Left kidney (tissue), 8 donors: ENCODE measurements at places on chromosomes 6 and 20. TPM values are rescaled to one million over a fixed set of nuclear protein-coding genes. Genes with fewer than 3 reads are reported as not detected.

Gene CRIP3
- polyA plus RNA-seq, result 7.3 TPM

Gene POU5F1
- polyA plus RNA-seq, result 6.5 TPM

Gene COL19A1
- 4.0 TPM for polyA plus RNA-seq

Gene NAPB
- 28.2 TPM for polyA plus RNA-seq

Gene CLVS2
- polyA plus RNA-seq, result 0.33 TPM

Gene HAO1
- not detected for polyA plus RNA-seq

Gene MKKS
- polyA plus RNA-seq, result 37.7 TPM

DNA sequence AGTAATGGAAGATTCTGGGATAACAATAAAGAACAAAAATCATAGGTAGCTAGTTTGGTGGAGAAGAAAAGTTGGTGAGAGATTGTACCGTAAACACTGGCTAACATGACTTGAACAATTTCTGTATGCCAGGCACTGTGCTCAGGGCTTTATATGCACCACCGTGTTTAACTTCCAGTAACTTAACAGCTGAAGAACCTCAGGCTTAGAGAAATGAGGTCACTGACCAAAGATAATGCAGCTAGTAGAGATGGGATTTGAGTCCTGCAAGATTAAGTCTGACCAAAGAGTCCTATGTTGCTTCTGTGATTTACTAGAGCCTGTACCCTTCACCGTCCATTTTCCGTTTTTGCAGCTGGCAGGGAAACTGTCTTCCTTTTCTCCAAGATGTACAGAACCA lies 2.7 kb downstream of the CSTF1 start:
- no peak for DNase-seq

GRCh38 chr6:32799168-32799567 lies 17.6 kb downstream of the HLA-DOB start:
- no peak for DNase-seq

GRCh38 chr20:37651932-37652331 lies 41.9 kb upstream of the CTNNBL1 start:
- no peak for DNase-seq

GRCh38 chr6:161048641-161049040 lies 57.1 kb downstream of the MAP3K4 start:
- no peak for DNase-seq

GRCh38 chr6:151675746-151676459 lies 131.6 kb upstream of the ESR1 start:
- peak; percentile 50 for DNase-seq

DNA sequence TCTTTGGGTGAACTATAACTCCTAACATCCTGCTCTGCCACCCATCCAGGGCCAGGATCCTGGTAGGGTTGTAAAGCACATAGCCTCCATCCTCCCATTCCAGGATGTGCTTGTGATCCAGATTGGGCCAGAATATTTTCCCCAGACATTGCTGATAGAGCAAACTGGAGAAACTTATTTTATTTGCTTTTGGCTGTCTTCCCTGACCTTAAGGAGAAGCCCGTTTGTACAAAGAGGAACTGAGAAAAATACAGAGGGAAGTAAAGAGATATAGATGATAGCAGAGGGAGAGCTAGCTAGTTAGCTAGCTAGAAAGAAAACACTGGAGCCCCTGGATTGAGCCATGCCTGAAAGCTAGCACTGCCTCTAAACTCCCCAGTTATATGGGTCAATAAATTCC lies 9.0 kb upstream of the HDAC2 start:
- no peak for DNase-seq

DNA sequence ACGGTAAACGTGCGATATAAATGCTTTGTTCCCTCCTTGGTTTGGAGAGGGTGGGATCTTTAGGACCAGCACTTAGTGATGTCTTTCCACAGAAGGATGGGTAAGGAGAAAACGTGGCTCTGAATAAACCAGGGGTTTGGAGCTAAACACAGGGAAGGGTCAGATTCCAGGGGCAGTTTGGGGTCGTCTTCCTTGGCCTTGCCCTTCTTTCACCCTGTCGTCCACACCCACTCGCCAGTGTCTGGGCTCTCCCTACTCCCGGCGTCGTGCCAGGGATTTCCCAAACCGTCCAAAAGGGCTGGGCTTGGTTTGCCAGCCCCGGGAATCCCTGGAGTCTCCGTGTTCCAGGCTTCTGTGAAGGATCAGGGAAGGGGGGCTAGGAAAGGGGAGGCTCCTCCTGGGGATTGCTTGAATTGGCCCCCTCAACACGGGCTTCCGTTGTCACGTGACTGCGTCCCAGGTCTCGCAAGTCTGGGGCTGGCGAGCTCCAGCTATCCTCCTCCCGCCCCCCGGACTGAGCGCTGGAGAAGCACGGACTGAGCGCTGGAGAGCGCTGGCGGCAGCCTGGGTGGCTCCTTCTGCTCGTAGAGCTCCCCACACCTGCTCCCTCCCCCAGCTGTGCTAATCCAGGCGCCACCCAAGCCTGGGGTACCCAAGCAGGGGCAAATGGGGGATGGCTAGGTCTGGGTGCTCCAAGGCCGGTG lies 9.4 kb upstream of the ARMC12 start:
- peak; percentile 70 for DNase-seq

DNA sequence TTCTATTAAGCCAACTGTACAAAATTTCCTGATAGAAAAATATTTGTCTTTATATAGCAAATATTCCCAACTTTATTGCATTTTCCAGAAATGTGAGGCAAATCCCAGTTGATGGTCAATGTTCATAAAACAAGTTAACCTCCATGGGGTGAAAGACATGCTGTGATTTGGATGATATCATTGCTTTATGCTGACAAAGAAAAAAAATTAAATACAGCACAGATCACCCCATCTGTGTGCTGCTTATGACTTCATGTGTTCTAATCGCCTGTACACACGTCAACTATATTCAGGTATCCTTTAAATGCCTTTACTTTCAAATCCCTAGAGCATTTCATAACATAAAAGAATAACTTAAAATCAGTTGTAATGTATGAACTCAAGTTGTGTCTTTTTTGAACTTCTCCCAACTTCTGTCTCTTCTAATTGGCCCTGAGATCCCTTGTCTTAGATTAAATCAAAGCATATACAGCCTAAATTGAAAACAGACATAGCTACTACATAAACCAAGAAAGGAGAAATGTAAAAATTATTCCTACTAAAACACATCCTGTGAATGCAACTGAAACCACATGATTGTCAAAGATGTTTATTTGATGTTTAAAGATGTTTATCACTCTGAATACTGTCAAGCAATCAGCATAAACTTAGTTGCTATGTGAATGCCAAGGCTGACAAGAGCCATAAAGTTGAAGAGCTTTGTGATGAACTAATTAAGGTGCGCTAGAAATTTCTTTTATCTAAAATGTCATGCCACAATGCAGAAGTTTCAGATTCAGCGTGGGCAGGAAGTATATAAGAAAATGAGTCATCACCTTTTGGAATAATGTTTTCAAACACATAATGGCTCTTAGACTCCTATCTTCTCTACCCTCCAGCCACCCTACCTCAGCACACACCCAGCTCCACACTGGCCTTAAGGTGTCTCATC lies 68.7 kb downstream of the FILIP1 start:
- DNase-seq, result no peak

DNA sequence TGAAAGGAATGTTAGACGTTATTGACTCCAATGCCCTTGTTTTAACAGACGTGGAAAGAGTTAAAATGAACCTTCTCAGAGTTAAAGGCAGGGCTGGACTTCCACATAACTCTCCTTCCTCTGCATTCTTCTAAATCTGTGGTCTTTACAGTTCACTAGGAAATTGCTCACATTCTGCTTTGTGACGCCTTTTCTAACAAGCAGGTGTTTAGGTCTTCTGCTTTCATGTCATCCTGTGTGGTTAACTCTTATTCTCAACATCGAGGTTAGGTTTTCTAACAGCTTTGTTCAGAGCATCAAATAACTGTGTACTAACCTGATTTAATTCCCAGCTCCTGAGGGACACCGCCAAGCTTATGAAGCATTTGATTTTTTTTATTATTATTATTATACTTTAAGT lies 81.3 kb upstream of the NT5E start:
- no peak for DNase-seq

DNA sequence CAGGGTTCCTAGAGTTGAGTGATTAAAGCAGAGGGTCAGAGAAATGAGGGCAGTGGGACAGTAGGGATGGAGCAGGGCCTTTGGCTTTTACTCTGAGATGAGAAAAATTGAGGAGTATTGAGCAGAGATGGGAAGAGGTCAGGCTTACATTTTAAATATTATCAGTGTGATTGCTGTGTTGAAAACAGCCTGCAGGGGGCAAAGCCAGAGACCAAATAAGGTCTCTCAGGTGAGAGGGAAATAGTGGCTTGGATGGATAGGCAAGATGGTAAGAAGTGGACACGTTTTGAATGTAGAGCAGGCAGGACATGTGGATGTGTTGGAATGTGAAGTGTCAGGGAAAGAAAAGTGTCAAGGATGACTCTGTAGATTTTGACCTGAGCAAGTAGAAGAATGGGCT lies 105.0 kb upstream of the MAP3K7 start:
- DNase-seq, result no peak

- no peak for DNase-seq
These were observed 54.3 kb upstream of the BMP6 start for GRCh38 chr6:7671581-7671980.

DNA sequence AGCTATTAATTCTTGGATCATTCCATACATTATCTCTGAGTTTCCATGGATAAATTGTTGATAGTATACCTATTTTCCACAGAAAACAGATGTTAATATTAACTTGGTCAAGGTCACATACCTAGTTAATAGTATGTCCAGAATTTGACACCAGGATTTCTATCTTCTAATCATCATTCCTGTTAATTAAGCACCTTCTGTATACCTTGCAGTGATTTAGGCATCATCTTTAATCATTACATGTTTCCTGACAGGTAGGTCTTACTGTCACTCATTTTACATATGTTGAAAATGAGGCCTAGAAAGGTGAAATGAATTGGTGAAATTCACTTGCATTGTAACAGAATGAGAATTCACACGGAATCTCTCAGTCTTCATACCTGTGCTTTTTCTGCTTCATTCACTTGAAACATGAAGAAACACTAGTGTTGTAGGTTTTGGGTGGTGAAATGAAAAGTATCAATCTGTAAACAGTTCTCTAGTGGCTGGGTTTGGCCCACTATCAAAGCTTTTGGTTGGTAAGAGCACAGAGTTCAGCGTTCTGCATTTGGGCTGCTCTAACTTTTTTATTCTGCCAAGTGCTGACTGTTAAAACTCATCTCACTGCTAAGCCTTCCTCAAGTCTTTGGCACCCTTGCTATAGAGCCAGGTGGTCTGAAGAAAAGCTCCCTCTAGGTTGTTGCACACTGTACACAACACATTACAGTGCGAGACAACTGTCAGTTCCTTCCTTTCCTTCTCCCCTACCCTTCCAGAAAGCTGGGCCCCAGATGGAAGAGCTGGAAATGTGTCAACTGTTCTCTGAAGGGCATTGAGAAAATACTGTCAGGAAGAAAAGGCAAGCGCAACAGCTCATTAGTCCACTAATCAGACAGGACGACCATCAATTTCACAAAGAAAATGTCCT lies 57.8 kb upstream of the C20orf144 start:
- DNase-seq, result no peak

DNA sequence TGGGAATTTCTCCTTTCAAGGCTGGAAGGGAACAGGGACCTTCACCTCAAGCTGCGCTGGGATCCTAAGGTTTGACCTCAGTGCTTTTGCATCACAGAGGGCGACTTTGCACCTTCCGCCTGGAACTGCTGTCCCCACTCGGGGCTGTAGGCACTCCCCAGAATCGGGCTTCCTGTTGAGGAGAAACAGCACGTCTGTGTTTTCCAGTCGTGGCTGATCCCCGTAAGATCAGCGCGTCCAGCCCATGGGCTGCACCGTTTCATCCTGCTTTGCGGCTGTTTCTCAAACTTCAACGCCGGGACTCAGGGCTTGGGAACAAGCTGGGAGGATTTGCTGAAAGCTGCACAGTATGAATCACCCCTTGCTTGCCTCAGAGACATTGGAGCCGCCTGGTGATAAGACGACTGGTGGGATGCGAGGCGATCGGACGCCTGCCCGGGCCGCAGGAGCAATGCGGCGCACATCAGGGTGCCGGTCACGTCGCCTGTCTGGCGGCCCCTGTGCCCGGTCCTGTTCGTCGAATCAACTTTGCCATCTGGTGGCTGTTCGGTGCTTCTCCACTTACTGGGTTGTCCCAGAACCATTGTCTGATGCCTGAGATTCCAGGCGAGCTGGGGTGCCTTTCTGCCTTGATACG lies 53.6 kb upstream of the FRMD1 start:
- DNase-seq, result peak; percentile 61

DNA sequence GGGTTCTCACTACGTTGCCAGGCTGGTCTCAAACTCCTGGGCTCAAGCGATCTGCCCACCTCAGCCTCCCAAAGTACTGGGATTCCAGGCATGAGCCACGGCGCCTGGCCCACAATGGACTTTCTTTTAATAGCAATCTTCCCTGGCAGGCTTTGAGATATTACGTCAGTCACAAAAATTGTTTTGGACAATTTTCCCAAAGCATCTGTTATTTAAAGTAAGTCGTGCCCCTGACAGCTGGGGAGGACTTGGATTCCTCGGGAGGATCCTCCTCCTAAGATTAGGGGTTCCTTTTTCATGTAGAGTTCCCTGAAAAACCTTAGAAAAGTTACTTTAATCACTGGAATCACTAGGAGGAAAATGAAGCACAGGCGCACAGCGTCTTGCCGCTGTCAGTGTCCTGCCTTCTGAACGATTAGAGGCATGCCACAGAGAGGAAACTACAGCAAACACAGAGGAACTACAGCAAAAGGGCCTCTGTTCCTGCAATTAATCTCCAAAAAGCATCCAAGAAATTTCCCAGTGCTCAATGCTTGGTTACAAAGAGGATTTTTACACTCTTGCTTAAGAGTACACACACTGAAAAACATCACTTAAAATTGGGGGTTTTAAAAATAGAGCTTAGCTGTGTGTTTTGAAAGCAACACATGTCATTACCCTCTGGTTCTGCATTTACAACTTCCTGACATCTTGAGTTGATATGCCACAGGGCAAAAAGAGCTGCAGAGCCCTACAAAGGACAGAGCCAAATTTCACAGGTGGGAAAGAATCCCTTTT lies 4.5 kb downstream of the ACSS1 start:
- no peak for DNase-seq

- no peak for DNase-seq
These were observed 58.1 kb upstream of the SNAP91 start for GRCh38 chr6:83767033-83767432.
